Vagina (tissue), 2 donors: ENCODE measurements at places on chromosomes 6 and 20. TPM values are rescaled to one million over a fixed set of nuclear protein-coding genes. Genes with fewer than 3 reads are reported as not detected.

GRCh38 chr6:150152891-150153876 is 10.3 kb downstream of the PPP1R14C start:
- peaks cover 5% of the 10 kb centered on the region for H3K4me1 ChIP-seq
- peak overlapping the region; percentile 32 for H3K27ac ChIP-seq
- no peak for DNase-seq
- no peak overlapping the region for H3K4me3 ChIP-seq
- no peaks in the 10 kb centered on the region for H3K27me3 ChIP-seq
- H3K36me3 ChIP-seq, result no peaks in the 10 kb centered on the region

DNA sequence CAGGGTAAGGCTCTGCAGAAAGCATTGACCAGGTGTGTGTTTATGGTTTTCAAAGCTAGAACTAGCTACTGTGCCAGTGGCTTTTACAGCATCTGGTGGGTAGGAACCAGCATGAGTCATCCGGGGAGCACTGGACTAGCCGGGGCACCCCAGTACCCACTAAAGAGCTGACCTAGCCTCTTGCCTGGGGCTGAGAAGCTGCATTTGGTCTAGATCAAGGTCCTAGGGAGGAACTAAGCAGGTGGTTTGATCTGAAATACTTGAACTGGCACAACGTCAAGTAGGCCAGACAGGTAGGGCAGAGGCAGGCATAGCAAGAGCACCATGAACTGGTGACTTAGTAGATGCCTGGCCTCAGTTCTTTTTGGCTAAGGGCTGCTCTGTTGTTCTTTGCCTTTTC is 109.8 kb upstream of the PTPRK start:
- no peak for DNase-seq
- no peaks in the 10 kb centered on the region for H3K4me1 ChIP-seq
- no peaks in the 10 kb centered on the region for H3K27me3 ChIP-seq
- no peak overlapping the region for H3K27ac ChIP-seq
- H3K36me3 ChIP-seq, result no peaks in the 10 kb centered on the region

DNA sequence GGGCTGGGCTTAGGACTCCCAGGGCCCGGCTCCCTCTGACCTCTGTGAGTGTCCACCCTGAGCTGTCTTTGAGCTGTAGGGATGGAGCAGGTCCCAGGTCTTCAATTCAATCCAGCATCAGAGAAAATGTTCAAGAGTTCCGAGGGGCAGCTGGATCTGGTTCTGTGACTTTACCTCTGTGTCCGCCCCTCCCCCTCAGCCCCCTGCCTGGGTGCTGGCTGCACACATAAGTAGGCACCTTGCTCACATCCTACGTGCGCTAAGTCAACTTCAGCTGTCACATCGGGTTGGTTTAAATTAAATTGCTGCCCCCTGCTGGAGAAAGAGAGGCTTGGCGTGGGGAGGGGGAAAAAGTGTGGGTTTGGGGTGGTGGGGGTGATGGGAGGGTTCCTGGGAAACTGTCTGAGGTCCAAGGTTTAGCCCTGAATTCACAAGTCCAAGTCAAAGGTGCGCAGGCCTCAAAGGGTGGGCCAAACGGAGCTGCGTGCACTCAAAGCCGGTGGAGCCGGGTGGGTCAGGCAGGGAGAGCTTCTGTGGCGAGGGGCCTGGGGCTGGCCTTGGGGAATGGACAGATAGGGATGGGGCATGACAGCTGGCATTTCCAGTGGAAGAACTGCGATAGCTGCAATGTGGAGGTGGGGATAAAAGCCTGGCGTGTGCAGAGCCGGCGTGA is 3.0 kb downstream of the WFDC5 start:
- no peak overlapping the region for H3K4me3 ChIP-seq
- no peaks in the 10 kb centered on the region for H3K36me3 ChIP-seq
- H3K27ac ChIP-seq, result no peak overlapping the region
- H3K27me3 ChIP-seq, result no peaks in the 10 kb centered on the region
- DNase-seq, result no peak

AKAP7 gene
- 6.4 TPM for total RNA-seq

BEND3 gene
- 2.0 TPM for total RNA-seq
